WTC11 (cell line): ENCODE measurements at places on chromosomes 2 and 18. TPM values are rescaled to one million over a fixed set of nuclear protein-coding genes. Genes with fewer than 3 reads are reported as not detected.

DNA sequence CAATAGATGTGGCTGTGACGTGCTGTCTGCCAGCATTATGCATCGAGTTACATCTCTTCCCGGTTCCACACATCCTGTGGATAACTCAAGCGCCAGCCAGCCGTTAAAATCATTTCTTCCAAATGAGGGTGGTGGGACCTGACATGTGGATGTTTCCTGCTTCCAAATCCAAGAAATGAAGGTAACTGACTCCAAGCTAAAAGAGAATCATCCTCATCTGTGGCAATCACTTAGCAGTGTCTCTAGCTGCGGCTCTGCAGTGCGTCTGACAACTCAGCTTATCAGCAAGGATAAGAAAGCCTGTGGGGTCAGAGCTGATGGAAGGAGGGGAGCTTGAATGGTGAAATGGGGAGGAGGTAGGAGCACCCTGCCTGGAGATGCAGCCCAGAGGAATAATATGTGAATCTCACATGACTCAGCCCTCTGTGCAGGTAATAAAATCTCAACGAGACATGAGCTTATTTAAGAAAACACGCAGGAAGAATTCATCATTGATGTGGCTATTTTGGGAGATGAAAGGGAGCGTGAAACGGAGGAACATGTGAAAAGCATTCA, 382.2 kb upstream of the TRIB2 start:
- H3K4me1 ChIP-seq = no peaks in the 10 kb centered on the region
- no peak overlapping the region for H3K27ac ChIP-seq
- H3K4me3 ChIP-seq = no peak overlapping the region
- no peaks in the 10 kb centered on the region for H3K27me3 ChIP-seq
- peaks cover 5% of the 10 kb centered on the region for H3K36me3 ChIP-seq
- DNase-seq = no peak

DNA sequence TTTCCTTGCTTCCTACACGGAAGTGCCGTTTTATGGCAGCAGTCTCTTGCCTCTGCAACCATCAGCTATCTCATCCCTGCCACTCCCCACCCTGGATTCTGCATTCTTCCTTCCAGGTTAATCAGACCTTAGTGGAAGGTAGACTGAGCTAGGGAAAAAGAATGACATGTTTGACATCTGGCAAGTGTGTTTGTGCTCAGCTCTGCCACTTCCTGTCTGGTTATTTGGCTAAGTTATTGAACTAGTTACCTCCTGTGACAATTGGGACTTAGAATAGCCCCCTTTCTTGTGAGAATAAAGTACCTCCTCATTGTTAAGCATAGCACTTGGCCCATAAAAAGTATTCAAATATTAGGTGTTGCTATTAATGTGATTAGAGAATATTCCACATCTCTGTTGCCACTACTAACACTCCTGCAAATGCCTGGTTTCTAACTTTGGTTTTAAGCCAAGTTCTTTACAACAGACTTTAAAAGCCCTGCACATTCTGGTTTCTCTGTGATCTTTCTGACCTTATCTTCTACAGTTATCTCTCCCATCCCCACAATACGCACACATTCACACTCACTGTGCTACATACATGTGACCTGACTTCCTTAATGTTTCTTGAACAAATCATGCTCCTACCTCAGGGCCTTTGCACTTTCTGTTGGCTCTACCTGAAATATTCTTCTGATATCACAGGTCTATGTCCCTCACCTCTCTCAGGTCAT, 10.8 kb upstream of the MAPRE2 start:
- no peak overlapping the region for H3K4me3 ChIP-seq
- DNase-seq = no peak
- no peaks in the 10 kb centered on the region for H3K36me3 ChIP-seq
- no peak overlapping the region for H3K27ac ChIP-seq
- peaks cover 16% of the 10 kb centered on the region for H3K4me1 ChIP-seq

- peaks cover 26% of the 10 kb centered on the region for H3K27me3 ChIP-seq
- H3K4me1 ChIP-seq = no peaks in the 10 kb centered on the region
- H3K36me3 ChIP-seq = no peaks in the 10 kb centered on the region
- DNase-seq = no peak
Measured at GRCh38 chr18:21439431-21439846, 161.1 kb downstream of the ESCO1 start.

- no peak overlapping the region for H3K27ac ChIP-seq
- H3K36me3 ChIP-seq = peaks cover 18% of the 10 kb centered on the region
- peaks cover 54% of the 10 kb centered on the region for H3K4me1 ChIP-seq
- no peak for DNase-seq
- H3K27me3 ChIP-seq = no peaks in the 10 kb centered on the region
Measured at GRCh38 chr2:188297978-188298377, 6.3 kb downstream of the GULP1 start.

DNA sequence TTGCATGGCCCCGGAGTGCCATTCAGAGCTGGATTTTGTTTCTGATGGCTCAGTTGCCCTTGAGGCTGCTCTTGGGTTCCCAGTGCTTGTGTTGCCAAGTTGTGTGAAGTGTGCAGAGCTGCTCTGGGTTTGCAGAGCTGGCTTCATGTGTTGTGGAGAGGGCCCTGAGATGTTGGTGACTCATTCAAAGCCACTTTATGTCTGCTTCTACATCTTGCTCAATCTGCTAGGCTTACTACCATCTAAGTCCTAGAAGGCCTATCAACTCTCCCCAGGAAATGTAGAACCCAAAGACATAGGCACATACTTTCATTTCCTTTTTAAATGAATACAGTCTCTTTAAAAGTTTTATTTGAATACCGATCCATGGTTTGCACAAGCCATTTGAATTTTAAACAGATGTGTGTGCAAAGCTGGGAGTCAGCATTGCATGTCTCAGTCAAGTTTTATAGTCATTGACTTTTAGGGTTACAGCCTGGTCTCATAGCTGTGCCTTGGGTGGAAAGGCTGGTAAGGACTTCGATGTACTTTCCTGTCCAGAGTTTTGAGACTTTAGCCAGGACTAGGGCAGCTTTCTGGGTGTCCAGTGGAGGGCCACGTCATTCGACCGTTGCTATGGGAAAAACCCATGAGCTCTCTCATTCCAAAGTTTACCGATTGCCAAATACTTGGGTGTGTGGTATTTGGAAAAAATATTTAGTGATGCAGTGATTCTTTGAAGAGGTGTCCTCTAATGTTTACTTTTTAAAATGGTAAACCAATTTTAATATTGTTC, 105.0 kb downstream of the LTBP1 start:
- H3K36me3 ChIP-seq = no peaks in the 10 kb centered on the region
- H3K4me3 ChIP-seq = no peak overlapping the region
- H3K27me3 ChIP-seq = no peaks in the 10 kb centered on the region; the same call in 1 of the 2 replicates
- no peak overlapping the region for H3K27ac ChIP-seq

GRCh38 chr2:61117534-61117933, 44.5 kb upstream of the C2orf74 start:
- H3K36me3 ChIP-seq = peaks cover 29% of the 10 kb centered on the region
- no peaks in the 10 kb centered on the region for H3K27me3 ChIP-seq
- no peak for DNase-seq
- no peak overlapping the region for H3K27ac ChIP-seq

DNA sequence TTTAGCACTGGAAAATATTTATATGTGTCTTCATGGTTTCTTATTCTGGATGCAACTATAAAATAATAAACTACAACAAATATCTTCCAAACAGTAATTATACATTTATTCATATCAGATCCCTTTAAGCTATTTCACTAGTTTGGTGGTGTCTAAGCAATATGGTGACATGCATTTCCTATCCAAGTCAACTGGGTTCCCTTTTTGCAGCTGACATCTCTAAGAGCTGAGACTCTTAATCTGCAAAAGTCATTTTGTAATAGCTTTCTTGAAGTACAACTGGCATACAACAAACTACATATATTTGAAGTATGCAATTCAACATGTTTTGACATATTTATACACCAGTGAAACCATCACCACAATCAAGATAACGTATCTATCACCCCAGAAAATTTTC, 59.9 kb upstream of the SLC1A4 start:
- DNase-seq = no peak
- H3K27ac ChIP-seq = no peak overlapping the region
- no peaks in the 10 kb centered on the region for H3K4me1 ChIP-seq

DNA sequence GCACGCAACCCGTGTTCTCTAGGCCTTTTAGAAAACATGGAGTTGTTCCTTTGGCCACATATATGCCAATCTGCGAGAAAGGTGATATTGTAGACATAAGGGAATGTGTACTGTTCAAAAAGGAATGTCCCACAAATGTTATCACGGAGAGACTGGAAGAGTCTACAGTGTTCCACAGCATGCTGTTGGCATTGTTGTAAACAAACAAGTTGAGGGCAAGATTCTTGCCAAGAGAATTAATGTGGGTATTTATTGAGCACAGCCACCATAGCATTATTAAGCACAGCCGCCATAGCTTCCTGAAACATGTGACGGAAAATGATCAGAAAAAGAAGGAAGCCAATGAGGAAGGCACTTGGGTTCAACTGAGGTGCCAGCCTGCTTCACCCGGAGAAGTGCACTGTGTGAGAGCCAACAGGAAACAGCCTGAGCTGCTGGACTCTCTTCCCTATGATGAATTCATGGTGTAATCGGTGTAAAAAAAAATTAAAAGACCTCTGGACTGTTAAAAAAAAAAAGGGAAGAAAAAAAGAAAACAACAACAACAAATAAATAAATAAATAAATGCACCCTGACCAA, 29.0 kb upstream of the REL start:
- no peaks in the 10 kb centered on the region for H3K4me1 ChIP-seq
- DNase-seq = no peak
- no peak overlapping the region for H3K27ac ChIP-seq
- H3K36me3 ChIP-seq = no peaks in the 10 kb centered on the region
- peaks cover 7% of the 10 kb centered on the region for H3K27me3 ChIP-seq

DNA sequence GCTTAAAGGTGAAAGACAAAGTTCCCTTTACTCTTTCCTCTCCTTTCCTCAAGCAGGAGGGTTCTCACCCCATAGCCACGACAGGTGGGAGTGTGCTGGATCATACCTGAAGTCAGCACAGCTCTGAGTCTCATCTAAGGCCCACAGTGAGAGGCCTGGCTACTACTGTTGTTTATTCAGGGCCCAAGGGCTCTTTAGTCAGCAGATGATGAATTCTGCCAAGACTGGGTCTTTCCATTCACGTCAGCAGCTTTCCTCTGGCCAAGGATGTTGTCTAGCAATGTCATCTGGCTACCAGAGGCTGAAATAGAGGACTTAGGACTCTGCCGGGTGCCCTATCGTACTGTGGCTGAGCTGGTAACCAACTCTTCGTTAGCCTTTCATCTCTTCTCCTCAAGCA, 308.4 kb upstream of the THUMPD2 start:
- H3K36me3 ChIP-seq = no peaks in the 10 kb centered on the region
- no peak for DNase-seq
- no peaks in the 10 kb centered on the region for H3K27me3 ChIP-seq
- no peak overlapping the region for H3K27ac ChIP-seq
- no peaks in the 10 kb centered on the region for H3K4me1 ChIP-seq

DNA sequence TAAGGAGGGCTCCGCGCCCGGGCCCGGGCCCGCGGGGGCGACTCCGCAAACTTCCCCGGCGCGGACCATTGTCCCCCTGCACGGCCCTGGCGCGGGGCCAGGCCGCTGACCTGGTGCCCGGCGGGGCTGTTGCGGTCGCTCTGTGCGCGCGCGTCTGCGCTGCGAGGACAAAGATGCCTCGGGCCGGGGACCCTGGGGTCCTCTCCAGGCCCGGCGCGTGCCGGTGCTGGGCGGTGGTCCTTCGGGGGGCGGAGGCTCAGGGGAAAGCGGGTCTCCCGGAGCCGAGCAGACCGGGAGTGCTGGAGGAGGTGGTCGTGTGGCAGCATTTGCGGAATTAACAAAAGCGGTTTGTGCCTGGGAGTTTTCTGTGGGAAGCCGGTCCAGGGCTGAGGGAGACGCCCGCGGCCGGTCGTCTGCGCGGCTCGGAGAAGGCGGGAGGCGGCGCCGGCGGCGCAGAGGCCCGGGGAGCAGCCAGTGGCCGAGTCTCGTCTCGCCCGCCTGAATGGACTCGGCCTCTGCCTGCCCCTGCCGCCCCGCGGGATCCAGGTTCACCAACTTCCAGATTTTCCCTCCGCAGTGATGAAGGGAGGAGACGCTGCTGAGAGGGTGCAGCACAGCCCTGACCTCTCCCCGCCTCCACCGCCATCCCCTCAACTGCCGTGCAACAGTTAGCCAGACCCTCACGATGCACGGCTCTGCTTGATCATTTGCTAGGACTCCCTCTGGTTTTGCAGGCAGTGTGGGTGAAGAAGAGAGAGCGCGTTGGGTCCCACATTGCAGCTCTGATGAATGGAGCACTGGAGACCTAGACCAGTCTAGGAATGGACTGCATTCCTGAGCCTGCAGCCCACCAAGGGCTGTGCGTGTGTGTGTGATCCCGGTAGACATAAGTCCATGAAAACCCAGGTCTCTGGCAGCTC, 705 bp downstream of the EFR3B start:
- peak overlapping the region; percentile 31; the same call in 1 of the 2 replicates for H3K27ac ChIP-seq
- peaks cover 32% of the 10 kb centered on the region for H3K4me1 ChIP-seq
- DNase-seq = peak; percentile 52

The FBLN7 gene
- 0.55 to 0.96 TPM (median 0.80 TPM) in 3 replicates for total RNA-seq

The CABYR gene
- 12.9 to 19.3 TPM (median 16.1 TPM) in 3 replicates for total RNA-seq

The SEC11C gene
- total RNA-seq = 44.3 to 49.5 TPM (median 45.9 TPM) in 3 replicates

The STAT4 gene
- 0.44 to 0.76 TPM (median 0.44 TPM) in 3 replicates for total RNA-seq

The SCG2 gene
- total RNA-seq = 0.07 to 0.23 TPM (median 0.11 TPM) in 3 replicates

The ITGAV gene
- 26.5 to 30.0 TPM (median 27.7 TPM) in 3 replicates for total RNA-seq
